ENCODE measurements at places on chromosomes 16 and 17.

- no peak for DNase-seq
These were observed 18.2 kb upstream of the IL17C start for GRCh38 chr16:88619859-88620815.

GRCh38 chr16:19172098-19172780, 4.2 kb downstream of the SYT17 start:
- DNase-seq, result no peak

GRCh38 chr17:11705111-11705510, 106.8 kb downstream of the DNAH9 start:
- DNase-seq, result no peak

GRCh38 chr17:81550830-81551457, 1.2 kb downstream of the FAAP100 start:
- no peak for DNase-seq

DNA sequence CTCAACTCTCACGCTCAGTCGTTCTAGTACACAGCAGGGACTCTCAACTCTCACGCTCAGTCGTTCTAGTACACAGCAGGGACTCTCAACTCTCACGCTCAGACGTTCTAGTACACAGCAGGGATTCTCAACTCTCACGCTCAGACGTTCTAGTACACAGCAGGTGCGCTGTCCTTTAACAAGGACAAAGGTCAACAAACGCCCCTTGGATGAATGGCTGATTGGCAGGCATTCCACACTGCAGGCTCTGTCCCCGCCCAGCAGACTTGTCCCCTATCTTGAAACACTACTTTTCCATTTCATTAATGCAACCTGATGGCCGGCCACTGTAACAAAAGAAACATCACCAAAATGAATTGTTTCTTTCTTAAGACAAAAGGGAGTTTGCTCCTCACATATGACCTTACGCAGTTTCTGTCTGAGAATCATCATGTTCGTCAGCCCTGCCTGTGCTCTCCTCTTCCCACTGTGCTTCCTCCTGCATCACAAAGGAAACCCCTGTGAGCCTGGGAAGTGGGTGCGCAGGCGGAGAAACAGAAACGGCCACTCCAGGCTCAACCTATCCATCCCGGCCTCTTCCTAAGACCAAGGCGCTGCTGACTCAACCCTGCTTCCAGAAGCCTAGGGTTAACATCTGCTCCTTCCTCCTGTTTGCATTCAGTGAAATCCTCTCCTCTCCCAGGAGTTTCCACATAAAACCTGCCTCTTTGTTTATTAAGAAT, 59.8 kb downstream of the ANKRD11 start:
- no peak for DNase-seq

GRCh38 chr16:53949715-53950410, 245.9 kb downstream of the FTO start:
- DNase-seq, result no peak

GRCh38 chr17:28533091-28533807, 19.2 kb downstream of the UNC119 start:
- no peak for DNase-seq

DNA sequence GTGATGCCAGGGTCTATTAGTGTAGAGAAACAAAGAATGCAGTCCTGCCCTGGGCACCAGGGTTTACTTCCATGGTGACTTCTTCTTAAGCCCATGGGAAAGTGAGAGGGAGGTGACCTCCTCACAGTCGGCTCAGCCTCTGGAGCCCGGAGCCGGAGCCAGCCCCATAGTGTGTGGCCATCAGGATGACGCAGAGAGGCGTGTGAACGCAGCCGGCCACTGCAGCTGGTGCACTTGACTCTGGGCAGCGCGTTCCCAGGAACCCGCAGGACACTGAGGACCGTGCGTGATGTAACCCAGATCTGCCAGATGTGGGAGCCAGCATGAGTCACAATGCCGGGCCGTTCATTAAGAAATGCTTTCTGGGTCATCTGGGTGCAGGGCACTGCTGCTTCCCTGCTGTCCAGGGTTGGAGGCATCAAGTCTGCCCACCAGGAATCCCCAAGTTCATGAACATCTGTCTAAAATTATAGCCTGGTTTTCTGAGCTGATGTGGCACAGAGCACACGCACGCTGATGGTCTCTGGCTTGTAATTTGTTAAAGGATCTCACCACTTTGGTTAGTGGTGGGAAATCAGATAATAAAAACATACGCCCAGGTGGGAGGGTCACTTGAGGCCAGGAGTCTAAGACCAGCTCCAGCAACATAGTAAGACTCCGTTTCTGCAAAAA, 114.1 kb downstream of the PITPNC1 start:
- peak; percentile 89 for DNase-seq

DNA sequence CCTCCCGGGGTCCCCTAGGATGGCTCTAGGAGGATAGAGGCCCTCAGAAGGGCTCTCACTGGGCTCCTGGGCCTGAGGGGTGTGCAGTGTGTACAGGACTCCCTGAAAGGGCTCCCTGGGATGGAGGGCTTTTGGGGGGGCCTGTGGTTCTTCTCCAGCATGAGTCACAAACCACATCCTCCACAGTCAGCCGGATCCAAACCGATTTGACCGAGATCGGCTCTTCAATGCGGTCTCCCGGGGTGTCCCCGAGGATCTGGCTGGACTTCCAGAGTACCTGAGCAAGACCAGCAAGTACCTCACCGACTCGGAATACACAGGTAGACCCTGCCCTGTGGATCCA, 4.5 kb downstream of the TRPV2 start:
- DNase-seq, result peak; percentile 87

- DNase-seq, result peak; percentile 61
These were observed 42.0 kb downstream of the IL21R start for GRCh38 chr16:27444015-27444414.

DNA sequence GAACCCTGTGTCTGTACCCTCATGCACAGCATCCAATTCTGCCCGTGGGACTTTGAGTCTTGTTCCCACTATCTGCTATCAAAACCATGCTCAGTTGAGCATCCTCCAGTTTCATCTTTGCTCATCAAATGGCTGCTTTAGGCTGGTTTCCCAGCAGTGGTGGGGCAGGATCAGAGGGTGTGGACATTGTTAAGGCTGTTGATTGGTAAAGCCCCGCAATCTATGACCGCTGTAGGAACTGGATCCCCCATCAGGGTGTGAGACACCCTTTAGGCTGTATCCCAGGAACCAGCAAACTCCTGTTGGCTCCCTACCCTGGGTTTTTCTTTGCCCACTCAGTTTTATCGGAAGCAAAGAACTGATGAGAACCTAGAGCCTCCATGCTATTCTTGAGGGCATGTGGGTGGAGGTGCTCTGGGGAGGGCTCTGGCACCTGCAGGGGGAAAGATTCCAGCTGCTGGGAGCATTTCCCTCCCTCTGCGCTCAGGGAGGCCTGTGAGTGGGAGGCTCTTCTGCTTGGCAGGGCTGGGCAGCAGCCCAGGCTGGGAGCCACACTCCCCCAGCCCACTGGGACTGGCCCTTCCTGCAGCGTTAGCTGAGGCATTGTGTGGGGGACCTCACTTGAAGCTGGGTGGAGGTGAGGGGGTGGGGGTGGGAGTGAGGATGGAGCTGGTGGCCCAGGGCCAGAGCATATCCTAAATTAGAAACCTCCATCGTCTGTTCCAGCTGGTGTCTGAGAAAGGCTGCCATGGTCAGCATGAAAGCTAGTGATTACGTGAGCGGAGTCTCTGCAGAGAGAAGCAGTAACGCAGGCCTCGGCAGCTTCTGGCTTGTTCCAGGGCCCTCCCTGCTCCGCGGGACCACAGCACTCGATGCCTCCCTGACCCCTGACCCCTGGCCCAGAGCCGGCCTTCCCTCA, 160.6 kb downstream of the IRF8 start:
- no peak for DNase-seq

- DNase-seq, result no peak
These were observed 389.0 kb upstream of the CDH11 start for GRCh38 chr16:65510850-65511249.

Measured in fibroblast of skin of abdomen (primary cell).